ENCODE measurements at places on chromosomes 3 and 15.

GRCh38 chr3:38925351-38925750, 109.3 kb upstream of the SCN10A start:
- DNase-seq, result no peak

DNA sequence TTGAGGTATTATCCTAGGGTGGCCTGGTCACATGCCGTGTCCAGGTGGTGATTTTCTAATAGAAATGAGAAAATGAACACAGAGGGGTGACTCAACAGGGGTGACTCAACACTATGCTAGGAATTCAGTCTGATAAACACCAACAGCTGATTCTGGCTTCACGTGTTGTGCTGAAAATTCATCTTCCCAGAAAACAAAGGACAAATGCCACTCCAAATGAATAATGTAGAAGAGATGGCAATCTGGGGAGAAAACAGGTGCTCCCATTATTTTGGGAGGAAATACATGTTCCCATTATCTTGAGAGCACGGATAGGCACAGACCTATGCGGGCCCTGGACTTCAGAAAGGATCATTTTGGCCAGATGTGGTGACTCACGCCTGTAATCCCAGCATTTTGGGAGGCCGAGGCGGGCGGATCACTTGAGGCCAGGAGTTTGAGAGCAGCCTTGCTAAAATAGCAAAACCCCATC, 101.2 kb upstream of the MEX3B start:
- no peak for DNase-seq

- no peak for DNase-seq
These were observed 120.7 kb upstream of the STAC start for GRCh38 chr3:36259580-36259979.

DNA sequence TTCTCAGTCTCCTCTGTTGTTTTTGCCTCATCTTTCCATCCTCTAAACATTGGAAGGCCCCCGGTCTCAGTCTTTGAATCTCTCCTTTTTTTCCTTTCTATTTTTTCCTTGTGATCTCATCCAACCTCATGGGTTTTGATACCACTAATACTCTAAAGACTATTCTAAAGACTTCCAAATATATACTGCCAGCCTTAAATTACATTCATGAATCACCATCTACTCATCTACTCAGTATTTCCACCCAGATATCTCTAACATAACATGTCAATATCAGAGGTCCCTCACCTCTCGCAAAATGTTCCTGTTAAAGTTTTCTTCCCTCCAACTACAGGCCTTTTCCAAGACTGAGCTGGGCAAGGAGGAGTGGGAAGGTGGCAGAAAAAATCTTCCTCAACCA, 282.5 kb upstream of the TTC14 start:
- DNase-seq, result no peak

DNA sequence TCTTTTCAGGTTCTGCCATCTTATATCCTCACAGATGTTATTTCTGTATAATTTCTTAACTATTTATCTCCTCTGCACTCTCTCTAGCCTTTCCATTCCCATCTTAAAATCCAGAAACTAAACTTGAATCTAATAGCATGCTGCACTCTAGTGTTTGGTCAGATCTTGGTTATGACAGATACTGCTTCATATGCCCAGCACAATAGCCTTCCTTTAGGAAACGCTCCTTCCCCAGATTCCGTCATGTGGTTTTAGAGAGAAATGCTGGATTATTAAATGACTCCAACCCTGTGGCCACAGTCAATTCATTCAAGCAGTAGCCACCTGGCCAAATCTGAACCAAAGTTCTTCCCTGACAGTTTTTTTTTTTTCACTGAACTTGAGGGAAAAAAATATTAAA, 19.4 kb downstream of the RASGRP1 start:
- no peak for DNase-seq

DNA sequence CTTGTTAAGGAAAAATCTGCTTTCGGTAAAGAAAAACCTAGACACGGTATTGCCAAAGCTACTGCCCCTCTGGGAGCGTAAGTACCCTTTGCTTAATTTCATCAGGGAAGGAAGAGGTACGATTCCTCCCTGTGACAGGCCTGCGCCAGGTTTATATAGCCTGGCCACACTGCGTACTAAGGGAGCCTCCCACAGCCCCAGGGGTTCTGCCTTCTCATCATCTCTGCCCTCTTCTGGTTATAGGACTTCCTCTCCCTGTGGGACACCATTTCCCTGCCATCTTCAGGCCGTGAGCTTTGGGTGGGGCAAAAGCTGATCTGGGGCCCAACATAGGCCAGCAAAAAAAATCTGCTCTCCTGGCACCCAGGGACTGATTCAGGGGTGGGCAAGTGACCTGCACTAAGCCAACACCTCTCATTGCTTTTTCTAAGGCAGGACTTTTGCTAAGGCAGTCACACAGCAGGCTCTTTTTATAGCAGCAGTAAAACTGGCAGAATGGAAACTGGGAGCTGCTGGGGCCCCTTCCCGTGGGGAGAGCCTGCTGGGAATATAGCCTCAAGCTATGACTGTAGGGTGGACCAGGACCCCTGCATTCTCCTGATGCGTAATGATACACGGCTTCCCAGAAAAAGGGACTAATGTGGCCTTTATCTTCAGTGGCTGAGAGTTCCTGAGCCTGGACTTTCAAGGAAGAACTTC, 76.2 kb downstream of the PRICKLE2 start:
- DNase-seq, result no peak

GRCh38 chr15:52159645-52160044, 31.5 kb downstream of the GNB5 start:
- DNase-seq, result no peak

- DNase-seq, result no peak
These were observed 40.0 kb downstream of the FMN1 start for GRCh38 chr15:33154351-33155166.

DNA sequence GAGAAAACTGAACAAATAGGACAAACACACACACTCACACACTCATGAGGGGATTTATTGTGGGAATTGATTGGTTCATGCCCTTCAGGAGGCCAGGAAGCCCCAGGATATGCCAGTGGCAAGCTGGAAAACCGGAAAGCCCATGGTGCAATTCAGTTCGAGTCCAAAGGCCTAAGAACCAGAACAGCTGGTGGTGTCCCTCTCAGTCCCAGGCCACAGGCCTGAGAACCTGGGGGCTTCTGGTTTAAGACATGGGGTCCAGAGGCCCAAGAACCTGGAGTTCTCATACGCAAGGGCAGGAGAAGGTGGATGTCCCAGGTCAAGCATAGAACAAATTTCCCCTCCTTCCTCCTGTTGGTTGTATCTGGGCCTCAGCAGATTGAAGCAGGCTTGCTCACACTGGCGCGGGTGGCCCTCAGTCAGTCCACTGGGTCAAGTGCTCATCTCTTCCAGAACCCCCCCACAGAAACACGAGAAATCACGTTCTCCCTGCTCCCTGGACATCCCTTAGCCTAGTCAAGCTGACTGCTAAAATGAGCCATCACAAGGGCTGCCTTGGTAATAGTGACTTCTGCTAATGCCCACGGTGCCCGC, 50.1 kb upstream of the RPL32 start:
- no peak for DNase-seq

DNA sequence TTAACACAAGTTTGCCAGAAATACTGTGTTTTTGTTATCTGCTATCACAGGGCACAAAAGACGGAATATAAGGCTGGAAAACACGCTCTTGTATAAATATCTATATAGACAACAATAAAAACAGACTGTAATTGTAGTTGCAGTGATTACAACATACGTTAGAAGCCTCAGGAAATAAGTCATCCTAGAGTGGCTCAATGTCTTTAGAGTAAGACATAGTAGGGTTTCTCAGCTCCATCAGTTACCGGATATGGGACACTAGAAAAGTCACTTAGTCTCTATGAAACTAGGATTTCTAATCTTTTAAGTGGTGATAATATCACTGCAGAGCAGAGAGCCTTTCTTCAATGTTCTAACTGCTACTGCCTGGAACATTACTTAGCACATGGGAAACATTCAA, 208.8 kb downstream of the STAG1 start:
- no peak for DNase-seq

- DNase-seq, result no peak
These were observed 75.6 kb upstream of the SNTN start for GRCh38 chr3:63576846-63577245.

DNA sequence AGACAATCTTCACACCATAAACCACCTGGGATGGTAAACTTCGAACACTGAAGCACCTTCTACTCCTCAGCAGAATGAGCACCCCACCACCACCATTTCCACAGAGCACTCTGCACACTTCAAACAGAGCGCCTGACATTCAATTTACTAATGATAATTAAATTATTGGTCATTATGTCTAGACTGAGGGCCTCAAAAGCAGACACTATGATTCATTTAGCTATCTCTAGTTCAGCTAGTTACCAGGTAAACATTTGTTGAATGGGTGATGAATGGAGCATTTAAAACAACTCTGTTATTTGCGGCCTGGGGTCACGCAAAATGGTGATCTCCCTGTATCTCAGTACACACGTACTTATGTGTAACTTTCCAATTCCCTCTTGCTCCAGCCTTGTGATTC, 40.9 kb downstream of the ACAP2 start:
- DNase-seq, result no peak

GRCh38 chr3:178300441-178300959, 235.7 kb upstream of the KCNMB2 start:
- no peak for DNase-seq

DNA sequence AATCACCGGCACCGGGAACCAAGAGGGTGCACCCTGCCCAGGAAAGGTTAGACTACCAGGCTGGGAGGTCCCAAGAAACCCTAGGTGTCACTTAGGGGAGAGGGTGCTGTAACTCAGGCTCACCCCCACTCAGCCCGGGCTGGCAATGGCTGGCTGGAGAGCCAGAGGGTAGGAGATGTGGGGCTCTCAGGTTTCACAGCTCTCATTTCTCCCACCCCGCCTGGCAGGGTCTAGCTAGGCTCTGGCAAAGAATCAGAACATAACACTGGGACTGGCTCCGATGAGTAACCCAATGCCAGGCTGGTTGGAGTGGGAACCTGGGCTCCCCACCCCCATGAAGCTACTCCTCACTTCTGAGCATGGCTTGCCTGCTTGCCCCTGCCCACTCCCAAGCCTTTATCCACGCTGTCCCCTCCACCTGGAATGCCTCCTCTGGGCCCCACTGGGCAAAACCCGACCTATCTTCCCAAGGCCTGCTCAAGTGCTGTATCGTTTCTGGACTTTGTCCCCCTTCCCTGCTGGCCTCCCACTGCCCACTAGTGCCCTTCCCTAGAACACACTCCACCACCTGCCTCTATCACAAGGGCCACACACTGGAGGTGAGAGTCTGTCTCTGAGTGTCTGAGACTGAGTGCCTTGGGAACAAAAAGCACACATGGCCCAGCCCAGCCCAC, 2.0 kb downstream of the CIB2 start:
- no peak for DNase-seq

- DNase-seq, result peak; percentile 16
These were observed 25.3 kb downstream of the ACSBG1 start for GRCh38 chr15:78208887-78209645.

DNA sequence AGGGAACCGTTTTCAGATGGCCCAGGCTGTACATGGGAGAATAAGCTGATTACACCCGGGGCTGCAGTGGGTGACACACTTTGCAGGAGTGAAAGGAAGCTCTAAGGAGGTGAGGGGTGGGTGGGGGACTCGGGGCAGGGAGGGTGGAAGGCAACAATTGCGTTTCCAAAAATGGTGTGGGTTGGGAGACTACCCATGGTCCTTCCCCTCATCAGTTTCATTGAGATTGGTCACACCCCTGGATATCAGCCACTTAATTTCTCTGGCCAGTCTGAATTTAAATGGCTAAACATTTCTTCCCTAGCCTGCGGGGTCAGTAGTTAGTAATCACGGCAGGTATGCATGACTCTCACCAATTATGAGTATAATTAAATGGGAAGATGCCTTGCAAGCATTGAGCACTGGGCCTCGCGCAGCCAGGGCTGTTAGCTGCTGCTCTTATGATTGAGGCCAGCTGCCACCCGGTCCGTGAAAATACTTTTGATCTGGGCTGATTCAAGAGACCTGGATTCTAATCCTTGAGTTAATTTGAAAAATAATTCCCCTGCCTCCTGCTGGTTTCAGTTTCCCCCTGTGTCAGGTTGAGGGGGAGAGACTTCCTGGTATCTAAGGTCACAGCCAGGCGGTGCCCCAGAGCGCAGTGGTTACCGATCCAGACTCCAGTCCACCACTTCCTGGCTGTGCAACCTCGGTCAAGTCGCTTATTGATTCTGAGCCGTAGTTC, 23.3 kb downstream of the SLC6A6 start:
- DNase-seq, result no peak

DNA sequence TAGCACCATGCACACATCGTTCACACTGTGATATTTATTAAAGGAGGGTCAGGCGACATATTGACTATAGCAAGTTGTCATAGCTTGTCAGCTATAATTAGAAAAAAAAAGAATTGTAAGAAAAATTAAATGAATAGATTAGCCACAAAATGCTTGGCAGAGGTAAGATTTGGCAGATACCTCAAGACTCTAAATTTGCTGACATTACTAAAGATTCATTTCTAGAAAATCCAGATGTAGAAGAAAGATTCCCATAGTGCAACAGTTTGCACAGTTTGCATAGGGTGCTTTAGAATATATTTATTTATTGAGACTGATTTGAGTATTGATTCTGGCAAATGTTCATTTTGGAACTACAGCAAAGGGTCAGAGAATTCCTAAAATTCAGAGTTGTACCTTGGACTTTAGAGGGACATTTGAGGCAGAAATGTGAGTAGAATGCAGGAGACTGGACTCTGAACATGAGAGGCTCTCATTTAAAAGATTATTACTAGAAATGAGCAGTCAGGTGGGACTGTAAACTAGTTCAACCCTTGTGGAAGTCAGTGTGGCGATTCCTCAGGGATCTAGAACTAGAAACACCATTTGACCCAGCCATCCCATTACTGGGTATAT, 102.0 kb upstream of the BHLHE40 start:
- DNase-seq, result no peak

DNA sequence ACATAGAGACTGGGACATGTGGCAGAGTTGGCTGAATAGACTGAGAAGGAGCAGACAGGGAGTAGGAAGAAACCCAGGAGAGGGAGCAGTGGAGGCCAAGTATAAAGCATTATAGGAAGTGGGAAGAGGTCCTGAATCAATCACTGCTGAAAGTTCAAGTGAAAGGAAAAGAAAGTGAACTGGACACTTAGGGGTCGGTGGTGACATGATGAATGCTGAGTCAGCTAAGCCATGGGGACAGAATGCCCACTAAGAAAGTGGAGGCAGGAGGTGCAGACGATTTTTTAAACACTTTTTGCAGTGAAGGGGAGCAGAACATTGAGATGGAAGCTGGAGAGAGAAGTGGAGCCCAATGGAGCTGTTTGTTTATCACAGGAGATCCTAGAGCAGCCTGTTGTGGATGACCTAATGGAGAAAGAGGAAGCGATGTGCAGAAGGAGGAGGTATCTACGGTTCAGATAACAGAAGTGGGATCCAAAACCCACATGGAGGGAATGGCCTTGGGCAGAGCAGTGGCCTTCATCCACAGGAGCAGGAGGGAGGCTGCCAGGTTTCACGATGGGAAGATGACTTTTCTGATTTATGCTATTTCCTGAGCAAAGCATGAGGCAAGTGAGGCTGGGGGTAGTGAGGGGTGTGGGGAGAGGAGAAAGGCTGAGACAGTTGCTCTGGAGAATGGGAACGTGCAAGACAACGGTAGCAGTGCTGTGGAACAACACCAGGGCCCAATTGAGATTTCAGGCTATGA, 208.2 kb downstream of the RPLP1 start:
- no peak for DNase-seq

GRCh38 chr3:1830851-1831250, 267.8 kb upstream of the CNTN4 start:
- DNase-seq, result no peak

- DNase-seq, result no peak
These were observed 168.3 kb downstream of the MEIS2 start for GRCh38 chr15:36932070-36932469.

- no peak for DNase-seq
These were observed 50.5 kb downstream of the CRYGS start for GRCh38 chr3:186493525-186494255.

- no peak for DNase-seq
These were observed 168.1 kb upstream of the SATB1 start for GRCh38 chr3:18593231-18593630.

All from activated CD4-positive, CD25-positive, alpha-beta regulatory T cell treated with anti-CD3 and anti-CD28 coated beads, Interleukin-2, amount 50 U/mL, for 72 hours (primary cell).